ENCODE measurements at places on chromosomes 12 and 14.

GRCh38 chr14:42421377-42422078 is 814.9 kb downstream of the LRFN5 start:
- no peaks in the 10 kb centered on the region for H3K4me1 ChIP-seq
- no peak overlapping the region for H3K4me3 ChIP-seq
- no peaks in the 10 kb centered on the region for H3K27me3 ChIP-seq

- no peak overlapping the region for H3K4me3 ChIP-seq
- DNase-seq, result no peak
- no peaks in the 10 kb centered on the region for H3K27me3 ChIP-seq
- no peaks in the 10 kb centered on the region for H3K4me1 ChIP-seq
Observed at GRCh38 chr12:39835517-39836489, 216.2 kb upstream of the ABCD2 start.

GRCh38 chr12:108553799-108554198 is 7.2 kb downstream of the SART3 start:
- H3K36me3 ChIP-seq, result peaks cover 30% of the 10 kb centered on the region
- no peak for DNase-seq
- H3K4me3 ChIP-seq, result no peak overlapping the region

GRCh38 chr12:6532927-6533652 is 1.2 kb upstream of the GAPDH start:
- H3K4me1 ChIP-seq, result peaks cover 54% of the 10 kb centered on the region
- peak overlapping the region; percentile 97 for H3K4me3 ChIP-seq
- DNase-seq, result peak; percentile 69
- H3K27ac ChIP-seq, result peak overlapping the region; percentile 100
- H3K36me3 ChIP-seq, result peaks cover 73% of the 10 kb centered on the region

DNA sequence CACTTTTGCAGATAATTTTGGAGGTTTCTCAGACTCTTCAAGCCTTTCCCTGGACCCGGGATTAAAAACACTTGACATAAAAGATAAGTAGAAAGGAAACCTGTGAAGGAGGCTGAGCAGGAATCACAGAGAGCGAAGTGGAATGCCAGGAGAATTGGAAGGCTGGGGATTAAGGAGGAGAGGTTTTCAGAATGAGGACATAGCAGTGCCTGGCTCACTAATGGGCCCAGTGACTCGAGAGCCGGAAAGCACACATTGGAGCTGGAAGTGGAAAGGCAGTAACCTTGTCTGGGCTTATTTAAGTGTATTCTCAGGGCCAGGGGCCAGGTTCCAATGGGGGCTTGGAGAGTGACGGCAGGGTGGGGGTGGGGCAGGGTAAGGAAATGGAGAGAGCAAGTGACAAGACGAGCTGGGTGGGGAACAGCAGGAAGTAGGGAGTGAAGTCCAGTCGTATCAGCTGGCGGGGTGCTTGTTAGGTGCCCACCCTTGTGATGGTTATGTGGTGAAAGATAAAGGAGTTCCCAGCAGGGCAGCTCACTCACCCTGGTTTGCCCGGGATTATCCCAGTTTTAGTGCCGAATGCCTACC is 13.1 kb downstream of the EVL start:
- peaks cover 35% of the 10 kb centered on the region for H3K36me3 ChIP-seq
- H3K4me3 ChIP-seq, result peak overlapping the region; percentile 84
- peaks cover 98% of the 10 kb centered on the region for H3K4me1 ChIP-seq
- no peaks in the 10 kb centered on the region for H3K27me3 ChIP-seq
- DNase-seq, result no peak

GRCh38 chr14:103735439-103735814 is 19.8 kb downstream of the ZFYVE21 start:
- no peak overlapping the region for H3K4me3 ChIP-seq
- no peaks in the 10 kb centered on the region for H3K27me3 ChIP-seq
- H3K36me3 ChIP-seq, result peaks cover 3% of the 10 kb centered on the region
- H3K27ac ChIP-seq, result no peak overlapping the region

DNA sequence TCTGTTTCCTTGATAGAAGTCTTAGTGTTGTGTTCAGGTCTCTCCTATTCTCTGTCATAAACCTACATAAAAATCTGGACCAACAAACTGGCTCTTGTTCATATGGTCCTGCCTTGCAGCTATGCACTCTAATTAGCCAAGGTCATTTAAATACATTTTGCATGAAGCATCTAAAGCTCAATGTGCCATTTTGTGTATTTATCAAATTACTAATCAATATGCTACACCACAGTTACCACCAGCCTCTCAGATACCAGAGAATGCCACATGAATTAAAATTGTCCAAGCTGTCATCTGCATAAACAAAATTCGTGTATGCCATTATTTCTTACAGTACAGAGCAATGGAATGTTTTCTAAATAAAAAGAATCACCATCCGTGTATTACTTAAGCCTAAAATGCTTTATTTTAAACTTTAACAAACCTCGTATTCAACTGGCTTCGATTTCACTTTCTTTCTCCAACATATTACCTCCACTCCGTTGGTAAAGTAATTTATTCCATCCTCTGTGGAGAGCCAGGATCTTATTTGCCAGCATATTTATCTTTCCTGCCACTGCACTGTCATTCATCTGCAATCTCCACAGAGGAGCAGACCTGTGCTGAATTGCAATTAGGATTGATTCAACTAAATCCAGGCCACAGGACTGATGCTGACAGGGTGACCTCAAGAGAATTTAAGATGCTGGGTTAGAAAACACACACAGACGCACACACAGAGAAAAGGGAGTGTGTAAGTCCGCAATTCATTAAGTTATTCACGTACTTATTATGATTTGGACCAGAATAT is 284.1 kb upstream of the FOXG1 start:
- no peaks in the 10 kb centered on the region for H3K4me1 ChIP-seq
- H3K36me3 ChIP-seq, result no peaks in the 10 kb centered on the region
- no peak overlapping the region for H3K27ac ChIP-seq
- no peak for DNase-seq

DNA sequence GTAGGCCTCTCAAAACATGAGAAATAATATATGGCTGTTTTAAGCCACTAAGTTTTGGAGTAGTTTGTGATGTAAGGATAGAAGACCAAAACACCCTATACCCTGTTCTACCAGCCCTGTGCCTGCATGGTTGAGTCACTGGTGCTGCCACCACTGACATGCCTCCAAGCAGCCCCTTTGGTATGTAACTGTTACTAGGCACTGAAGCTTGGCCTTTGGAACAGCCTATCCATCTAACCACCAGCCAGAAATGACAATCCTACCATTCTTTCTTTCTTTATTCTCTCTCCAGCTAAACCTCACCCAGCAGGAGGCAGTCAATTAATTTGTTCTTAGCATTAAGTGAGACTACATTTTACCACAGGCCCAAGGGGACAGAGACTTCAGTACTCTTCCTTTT is 240.3 kb downstream of the MSRB3 start:
- H3K27me3 ChIP-seq, result no peaks in the 10 kb centered on the region
- no peak overlapping the region for H3K27ac ChIP-seq
- H3K36me3 ChIP-seq, result no peaks in the 10 kb centered on the region
- no peak overlapping the region for H3K4me3 ChIP-seq

DNA sequence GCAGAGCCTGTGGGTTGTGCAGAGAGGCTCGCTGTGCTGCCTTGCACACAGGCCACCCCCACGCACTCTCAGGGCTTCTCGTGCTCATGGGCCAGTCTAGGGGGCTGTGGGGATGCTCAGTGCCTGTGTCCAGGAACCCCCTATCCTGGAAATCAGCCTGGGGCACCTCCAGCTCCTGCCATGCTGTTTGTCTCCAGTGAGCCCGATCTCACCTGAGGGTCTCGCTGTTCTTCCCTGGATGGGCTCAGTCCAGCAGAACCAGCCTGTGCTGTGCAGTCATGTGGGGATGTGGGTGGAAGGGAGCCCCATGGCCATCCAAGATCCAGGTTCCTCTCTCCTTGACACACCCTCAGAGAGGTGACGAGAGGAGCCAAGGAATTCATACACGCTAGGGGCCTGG is 26.7 kb downstream of the SERPINA1 start:
- H3K27me3 ChIP-seq, result peaks cover 19% of the 10 kb centered on the region
- no peaks in the 10 kb centered on the region for H3K36me3 ChIP-seq
- no peak for DNase-seq

- no peak overlapping the region for H3K27ac ChIP-seq
- no peaks in the 10 kb centered on the region for H3K36me3 ChIP-seq
- no peaks in the 10 kb centered on the region for H3K27me3 ChIP-seq
- no peak overlapping the region for H3K4me3 ChIP-seq
Observed at GRCh38 chr12:130501821-130502220, 164.1 kb downstream of the PIWIL1 start.

GRCh38 chr12:131765961-131766360 is 55.1 kb downstream of the SFSWAP start:
- no peak overlapping the region for H3K4me3 ChIP-seq
- peaks cover 39% of the 10 kb centered on the region for H3K36me3 ChIP-seq
- H3K27me3 ChIP-seq, result no peaks in the 10 kb centered on the region

GRCh38 chr14:91689608-91690007 is 42.3 kb downstream of the CATSPERB start:
- peaks cover under 1% of the 10 kb centered on the region for H3K4me1 ChIP-seq
- no peak overlapping the region for H3K4me3 ChIP-seq
- H3K27me3 ChIP-seq, result no peaks in the 10 kb centered on the region
- no peak overlapping the region for H3K27ac ChIP-seq
- DNase-seq, result no peak
- peaks cover 4% of the 10 kb centered on the region for H3K36me3 ChIP-seq

- no peaks in the 10 kb centered on the region for H3K36me3 ChIP-seq
- H3K27me3 ChIP-seq, result no peaks in the 10 kb centered on the region
- no peak overlapping the region for H3K27ac ChIP-seq
Observed at GRCh38 chr12:98229540-98229924, 285.9 kb upstream of the TMPO start.

GRCh38 chr12:63792338-63792737 is 12.6 kb downstream of the RXYLT1 start:
- H3K27ac ChIP-seq, result no peak overlapping the region
- peaks cover 43% of the 10 kb centered on the region for H3K36me3 ChIP-seq
- H3K4me1 ChIP-seq, result peaks cover 6% of the 10 kb centered on the region

DNA sequence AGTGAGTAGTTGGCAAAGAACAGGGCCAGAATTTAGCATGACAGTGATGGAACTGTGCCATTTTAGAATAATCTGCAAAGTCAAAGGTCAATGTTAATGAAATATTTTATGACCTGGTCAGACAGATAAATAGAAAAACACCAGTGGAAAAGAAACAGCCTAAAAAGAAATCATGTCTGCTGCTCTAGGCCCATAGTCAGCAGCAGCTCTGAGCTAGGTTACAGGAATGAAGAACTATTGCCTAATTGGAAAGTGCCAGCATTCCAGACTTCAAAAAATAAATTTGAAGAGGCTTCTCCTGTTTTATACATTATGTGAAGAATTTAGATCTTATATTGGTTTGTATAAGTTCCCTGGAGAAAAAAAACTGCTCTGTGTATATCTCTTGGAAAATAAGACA is 9.8 kb downstream of the NPC2 start:
- no peak for DNase-seq
- peaks cover 3% of the 10 kb centered on the region for H3K36me3 ChIP-seq
- H3K4me1 ChIP-seq, result no peaks in the 10 kb centered on the region
- no peak overlapping the region for H3K4me3 ChIP-seq
- H3K27ac ChIP-seq, result no peak overlapping the region

DNA sequence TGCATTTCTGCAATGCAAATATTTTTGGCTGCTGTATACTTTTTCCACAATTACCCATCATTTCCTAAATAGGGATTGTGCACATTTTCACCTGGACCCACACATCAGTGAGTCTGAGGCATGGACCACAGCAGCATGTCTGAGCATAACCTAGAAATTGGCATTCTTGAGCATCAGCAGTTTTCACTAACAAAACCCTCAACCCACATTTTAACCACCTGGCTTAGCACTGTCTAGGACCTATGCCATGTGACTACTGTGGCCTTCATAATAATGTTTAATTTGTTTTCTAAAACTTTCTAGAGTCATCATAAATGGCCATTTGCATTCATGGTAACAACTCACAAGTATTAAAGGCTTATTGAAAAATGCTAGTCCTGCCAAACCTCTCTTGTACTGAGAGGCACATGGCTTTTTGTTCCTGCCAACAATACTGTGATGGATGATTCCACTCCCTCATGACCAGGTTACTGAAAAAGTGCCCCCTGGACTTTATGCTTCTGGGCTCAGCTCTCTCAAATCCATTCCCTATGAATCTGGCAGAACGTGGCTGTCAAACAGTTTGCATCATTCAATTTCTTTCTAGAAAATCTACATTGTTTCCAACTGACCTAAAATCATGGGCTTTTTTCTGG is 240.0 kb downstream of the MDGA2 start:
- H3K4me3 ChIP-seq, result no peak overlapping the region
- no peak overlapping the region for H3K27ac ChIP-seq
- no peaks in the 10 kb centered on the region for H3K36me3 ChIP-seq
- no peaks in the 10 kb centered on the region for H3K4me1 ChIP-seq
- no peaks in the 10 kb centered on the region for H3K27me3 ChIP-seq
- no peak for DNase-seq

DNA sequence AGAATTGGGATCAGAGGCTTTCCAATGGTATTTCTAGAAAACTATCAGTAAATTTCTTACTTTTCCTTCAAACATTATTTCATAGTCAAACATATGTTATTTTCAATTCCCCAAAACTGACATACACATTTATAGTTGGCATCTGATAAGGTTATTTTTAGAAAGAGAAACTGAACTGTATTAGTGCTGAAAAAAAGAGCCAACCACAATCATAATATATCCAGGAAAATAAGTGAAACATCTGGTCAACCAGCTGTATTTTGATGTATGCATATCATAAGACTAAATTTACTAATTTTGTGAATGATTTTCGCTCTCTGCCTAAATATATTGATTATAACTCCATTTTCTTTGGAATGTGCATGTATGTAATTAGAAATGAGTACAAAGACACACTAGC is 554.2 kb downstream of the FLRT2 start:
- H3K27ac ChIP-seq, result no peak overlapping the region
- H3K36me3 ChIP-seq, result peaks cover 10% of the 10 kb centered on the region
- H3K4me1 ChIP-seq, result peaks cover 3% of the 10 kb centered on the region
- DNase-seq, result no peak
- no peak overlapping the region for H3K4me3 ChIP-seq
- no peaks in the 10 kb centered on the region for H3K27me3 ChIP-seq

DNA sequence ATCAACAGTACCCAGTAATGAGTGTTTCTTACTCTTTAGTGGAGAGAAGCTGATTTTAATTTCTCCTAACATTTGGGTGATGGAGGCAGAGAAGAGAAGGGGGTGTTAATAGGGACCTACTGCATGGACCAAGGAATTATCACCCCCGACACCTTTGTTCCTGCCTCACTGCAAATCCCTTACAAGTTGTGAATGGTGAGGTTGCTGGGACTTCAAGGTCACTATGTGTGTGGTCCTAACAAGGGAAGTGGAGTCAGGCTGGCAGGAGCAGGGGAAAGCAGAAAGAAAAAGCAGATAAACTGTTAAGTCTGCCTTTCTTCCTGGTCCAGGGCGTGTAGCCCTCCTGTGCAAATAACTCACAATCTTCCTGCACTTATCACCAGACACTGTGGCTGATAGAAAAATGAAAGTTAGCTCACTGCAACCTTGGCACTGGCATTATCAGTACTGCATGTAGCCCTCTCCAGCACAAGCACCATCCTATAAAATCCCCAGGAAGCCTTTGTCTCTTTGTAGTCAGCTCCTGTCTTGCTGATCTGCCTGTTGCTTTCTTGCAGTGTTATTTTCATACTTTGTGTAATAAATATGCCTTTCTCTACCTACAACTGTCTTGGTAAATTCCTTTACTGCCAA is 112.3 kb upstream of the DNM1L start:
- no peaks in the 10 kb centered on the region for H3K36me3 ChIP-seq
- no peak overlapping the region for H3K27ac ChIP-seq
- no peak for DNase-seq
- H3K4me3 ChIP-seq, result no peak overlapping the region
- peaks cover under 1% of the 10 kb centered on the region for H3K4me1 ChIP-seq
